ENCODE measurements at places on chromosomes 1 and 21.

- DNase-seq: no peak
Observed at GRCh38 chr1:184061396-184062003, 10.0 kb downstream of the TSEN15 start.

DNA sequence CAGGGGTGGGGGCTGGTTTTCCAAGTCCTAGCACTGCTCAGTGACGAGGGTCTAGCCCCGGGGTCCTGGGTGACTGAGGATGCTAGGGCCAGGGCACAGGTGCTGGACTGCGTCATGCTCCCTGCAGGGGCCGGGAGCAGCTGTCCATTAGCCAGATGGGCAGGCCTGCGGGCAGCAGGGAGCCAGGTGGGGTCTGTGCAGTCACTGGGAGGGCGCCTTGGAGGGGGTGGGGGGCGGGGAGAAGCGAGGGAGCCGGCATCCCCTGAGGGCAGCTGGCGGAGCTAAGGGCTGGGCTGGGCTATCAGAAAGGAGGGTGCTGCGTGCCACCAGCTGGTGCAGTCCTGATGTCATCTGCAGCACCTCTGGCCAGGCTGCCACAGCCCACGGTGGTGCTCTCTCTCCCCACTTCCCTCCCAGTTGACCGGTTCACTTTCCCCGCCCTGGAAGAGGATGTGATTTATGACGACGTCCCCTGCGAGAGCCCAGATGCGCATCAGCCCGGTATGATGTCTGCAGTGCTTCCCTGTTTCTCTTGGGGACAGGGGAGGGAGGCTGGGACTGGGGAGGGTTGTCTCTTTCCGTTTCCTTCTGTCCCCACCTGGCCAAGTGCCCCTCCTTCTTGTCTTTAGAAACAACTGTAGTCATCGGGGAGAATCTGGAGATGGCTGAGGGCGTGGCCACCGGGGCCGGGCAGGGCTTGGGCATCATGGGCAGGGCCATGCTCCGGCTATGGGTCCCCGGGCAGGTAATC lies 63.8 kb downstream of the ARHGEF10L start:
- no peak for DNase-seq

- no peak for DNase-seq
Observed at GRCh38 chr1:13703128-13703513, 3.1 kb downstream of the PRDM2 start.

- no peak for DNase-seq
Observed at GRCh38 chr1:17112496-17113236, 6.6 kb downstream of the PADI2 start.

DNA sequence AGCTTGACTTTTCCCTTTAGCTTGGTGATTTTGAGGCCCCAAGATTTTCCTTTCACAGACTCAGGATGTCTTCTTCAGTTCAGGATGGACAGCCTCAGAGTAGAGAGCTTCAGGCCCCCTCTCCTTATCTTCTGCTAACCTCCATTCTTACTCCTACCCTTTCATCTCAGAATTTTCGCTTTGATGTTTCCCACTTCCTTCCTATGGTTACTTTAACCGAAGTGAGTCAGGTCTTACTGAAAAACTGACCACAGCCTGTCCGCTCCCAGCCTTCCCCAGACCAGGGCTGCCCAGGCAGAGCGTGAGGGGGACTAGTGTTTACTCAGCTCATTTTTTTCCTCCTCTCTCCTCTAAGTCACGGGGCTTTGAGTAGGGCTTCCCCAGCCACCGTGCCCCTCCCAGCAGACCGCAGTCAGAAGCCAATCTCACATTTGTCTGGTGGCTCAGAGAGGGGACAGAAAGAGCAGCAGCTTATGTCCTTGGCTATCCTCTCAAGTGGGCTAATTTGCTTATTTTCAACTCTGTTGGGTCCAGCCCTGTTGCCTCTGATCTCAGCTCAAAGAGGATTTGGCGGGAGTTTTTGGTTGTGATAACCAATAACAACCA lies 4.2 kb upstream of the IL19 start:
- no peak for DNase-seq

DNA sequence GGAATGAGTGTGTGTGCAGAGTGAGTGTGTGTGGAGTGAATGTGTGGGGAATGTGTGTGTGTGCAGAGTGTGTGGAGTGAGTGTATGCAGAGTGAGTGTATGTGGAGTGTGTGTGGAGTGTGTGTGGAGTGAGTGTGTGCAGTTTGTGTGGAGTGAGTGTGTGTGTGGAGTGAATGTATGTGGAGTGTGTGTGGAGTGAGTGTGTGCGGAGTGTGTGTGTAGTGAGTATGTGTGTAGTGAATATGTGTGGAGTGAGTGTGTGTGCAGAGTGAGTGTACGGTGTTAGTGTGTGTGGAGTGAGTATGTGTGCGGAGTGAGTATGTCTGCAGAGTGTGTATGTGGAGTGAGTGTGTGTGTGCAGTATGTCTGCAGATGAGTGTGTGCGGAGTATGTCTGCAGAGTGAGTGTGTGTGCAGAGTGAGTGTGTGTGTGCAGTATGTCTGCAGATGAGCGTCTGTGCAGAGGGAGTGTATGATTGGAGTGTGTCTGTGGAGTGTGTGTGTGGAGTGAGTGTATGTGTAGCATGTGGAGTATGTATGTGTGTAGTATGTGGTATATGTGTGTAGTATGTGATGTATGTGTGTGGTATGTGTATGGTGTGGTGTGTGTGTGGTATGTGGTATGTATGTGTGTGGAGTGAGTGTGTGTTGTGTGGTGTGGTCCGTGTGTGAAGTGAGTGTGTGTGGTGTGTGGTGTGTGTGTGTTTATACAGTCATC lies 59.7 kb upstream of the CLDN14 start:
- no peak for DNase-seq

- no peak for DNase-seq
Observed at GRCh38 chr1:191134796-191135195, 657.1 kb upstream of the BRINP3 start.

DNA sequence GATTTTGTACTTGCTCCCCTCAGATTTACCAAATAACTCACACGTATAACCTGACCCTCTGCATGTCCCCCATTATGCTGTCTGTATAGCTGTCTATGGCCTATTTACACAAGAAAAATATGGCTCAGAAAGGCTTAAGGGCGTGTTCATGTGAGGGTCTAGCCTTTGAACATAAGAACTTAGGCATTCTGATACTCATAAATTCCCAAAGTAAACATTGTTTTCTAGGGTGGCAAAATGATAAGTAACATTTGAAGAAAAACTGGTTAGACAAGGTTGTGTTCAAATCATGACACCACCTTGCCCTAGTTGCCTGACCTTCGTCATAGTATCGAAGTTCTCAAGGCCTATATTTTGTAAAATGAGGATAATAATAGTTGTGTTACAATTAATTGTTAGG lies 394.6 kb downstream of the LRRIQ3 start:
- DNase-seq: no peak

DNA sequence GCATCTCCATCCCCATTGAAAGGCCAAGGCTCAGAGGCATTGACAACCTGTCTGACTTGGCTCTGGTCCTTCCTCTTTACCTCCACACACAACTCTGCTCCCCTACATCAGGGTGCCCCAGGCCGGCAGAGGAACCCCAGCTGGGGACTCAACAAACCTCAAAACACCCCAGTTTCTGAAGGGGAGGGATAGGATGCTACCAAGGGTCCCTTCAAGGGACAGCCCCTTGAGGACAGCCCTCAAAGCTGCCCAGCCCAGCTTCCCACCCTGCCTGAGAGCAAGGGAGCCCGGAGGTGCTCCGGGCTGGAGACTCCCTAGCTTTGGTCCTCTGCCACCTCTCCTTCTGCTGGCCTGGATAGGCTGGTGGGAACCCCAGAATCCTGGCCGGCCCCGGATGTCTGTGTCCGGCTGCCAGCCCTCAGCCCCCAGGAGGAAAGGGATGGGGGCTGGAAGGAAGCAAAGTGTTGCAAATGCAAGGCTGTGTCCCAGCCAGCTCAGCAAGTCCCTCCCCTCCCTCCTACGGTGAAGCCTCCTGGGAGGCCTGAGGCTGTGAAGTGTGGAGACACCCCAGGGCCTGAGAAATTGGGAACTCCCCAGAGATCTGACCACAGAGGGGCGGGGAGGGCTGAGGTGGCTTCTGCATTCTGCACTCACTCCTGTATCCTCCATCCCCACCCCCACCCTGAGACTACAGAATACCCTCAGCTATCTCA lies 1.1 kb upstream of the MARCKSL1 start:
- no peak for DNase-seq

DNA sequence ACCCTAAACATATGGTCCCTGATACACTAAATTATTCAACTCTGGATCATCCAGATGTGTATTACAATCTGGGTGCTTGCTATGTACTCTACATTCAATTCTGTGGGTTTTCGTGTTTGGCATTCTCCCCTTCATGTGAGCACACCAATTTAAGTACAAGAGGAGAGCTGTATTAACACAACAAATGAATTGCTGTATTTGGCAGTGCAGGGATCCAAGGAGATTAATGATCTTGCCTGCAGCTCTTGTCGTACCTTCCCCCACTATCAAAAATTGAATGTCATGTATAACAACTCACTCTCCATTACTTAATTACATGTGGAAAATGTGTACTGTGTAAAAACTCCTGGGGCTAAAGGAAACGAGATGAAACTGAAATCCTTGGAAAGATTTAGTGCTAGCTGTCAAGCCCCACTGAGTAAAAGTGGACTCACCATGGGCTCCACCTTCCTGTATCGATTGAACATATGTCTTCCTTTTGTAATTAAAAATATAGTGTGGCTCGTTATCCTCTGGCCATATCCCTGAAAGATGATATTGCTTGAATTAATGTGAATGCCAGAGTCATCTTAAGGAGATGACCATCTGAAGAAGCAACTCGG lies 172.2 kb upstream of the L1TD1 start:
- no peak for DNase-seq

DNA sequence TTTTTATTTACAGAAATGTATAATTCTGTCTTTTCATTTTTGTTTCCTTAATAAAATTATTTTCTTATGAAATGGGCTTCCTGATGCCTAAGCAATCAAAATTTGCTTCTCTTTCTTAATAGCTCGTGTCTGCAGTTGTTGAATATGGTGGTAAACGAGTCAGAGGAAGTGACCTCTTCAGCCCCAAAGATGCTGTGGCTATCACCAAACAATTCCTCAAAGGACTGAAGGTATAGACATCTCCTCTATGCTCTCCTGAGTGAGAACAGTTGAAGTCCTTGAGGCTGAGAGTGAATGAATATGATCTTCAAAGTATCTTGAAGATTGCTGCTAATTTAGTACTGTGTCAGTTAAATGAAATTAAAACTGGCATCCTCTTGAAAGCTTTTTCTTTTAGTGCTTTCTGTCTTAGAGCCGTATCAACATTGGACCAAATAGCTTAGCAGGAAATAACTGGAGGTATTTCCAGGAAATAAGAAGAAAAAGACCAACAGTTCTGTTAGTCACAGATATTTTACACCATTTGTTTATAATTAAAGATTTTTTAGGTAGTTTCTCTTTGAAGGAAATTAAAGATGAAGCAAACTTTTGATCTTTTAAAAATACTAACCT lies 24.7 kb downstream of the VPS45 start:
- no peak for DNase-seq

GRCh38 chr1:147492207-147492606 lies 49.1 kb upstream of the BCL9 start:
- no peak for DNase-seq

DNA sequence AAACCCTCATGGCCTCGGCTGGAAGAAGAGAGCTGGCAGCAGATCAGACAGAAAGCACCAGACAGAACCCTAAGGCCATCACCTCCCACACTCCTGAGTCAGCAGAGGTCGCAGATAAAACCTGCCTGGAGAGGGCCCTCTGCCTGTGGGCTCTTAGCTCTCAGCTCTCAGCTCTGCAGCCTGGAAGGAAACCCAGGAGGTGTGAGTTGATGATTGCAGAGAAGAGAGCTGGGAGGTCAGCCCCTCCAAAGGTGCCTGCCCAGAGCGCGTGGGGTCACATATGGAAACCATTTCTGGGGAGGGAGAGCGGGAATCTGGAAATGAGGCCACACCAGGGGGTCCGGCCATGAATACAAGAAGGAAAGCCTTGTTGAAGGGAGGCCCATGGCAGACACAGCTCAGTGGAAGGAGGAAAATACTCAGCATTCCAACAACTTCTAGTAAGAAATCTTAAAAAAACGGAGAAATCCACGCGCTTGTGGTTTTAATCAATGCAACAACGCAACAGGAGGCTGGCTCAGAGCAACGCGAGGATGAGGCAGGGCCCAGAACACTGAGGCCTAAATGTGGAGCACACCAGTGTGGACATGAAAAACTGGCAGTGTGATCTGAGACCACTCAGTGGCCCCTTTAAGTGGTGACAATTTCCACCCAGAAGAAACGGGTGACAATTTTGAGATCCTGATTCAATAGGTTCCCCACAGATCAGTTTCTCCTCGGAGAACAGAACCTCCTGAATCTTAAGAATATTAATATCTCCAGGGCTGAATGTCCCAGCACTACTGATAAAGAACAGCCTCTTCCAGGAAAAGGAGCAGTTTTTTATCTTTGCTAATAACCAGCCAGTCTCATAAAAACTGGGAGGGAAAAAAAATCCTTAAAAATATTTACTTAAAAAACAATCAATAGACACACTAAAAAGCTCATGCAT lies 45.7 kb downstream of the PSMG1 start:
- DNase-seq: no peak

DNA sequence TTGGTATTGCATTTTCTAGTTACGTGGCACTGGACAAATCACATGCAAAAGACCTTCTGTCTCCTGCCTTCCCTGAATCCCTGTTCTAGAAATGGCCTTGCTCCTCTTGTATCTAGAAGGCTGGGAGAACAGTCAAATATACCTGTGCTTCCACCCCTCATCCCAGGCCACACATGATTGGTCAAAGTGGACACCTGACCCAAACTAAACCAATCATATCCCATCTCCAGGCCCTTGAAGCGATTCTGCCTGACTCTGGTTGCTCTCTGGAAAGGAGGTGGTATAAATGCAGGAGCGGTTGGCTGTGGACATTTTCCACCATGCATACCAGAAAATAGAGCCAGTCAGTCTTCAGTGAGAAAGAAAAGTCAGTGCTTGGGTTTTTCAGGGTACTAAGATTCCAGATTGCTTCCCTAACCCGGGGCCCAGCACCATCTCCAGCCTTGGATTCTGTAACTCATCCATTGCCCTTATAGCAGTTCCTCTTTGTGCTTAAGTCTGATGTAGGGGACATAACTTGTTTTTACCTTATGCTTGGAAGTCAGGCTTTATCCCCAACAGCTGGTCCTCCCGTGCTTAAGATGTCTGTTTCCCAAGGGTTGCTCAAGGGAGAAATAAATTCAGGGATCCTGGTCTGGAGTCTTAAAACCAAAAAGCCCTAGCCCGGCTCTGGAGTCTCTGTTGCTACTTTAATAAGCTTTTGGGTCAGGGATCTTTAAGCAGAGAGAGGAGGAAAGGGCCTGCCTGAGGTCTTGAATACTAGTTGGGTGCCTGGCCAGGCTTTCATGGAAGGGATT lies 7.7 kb upstream of the PHC2 start:
- DNase-seq: no peak

GRCh38 chr1:30538993-30539867 lies 184.2 kb downstream of the MATN1 start:
- no peak for DNase-seq

All from NCI-H774 (cell line).